Suppressor macrophage treated with lipopolysaccharide for 1 hour (primary cell): ENCODE measurements at places on chromosomes 3 and 15.

DNA sequence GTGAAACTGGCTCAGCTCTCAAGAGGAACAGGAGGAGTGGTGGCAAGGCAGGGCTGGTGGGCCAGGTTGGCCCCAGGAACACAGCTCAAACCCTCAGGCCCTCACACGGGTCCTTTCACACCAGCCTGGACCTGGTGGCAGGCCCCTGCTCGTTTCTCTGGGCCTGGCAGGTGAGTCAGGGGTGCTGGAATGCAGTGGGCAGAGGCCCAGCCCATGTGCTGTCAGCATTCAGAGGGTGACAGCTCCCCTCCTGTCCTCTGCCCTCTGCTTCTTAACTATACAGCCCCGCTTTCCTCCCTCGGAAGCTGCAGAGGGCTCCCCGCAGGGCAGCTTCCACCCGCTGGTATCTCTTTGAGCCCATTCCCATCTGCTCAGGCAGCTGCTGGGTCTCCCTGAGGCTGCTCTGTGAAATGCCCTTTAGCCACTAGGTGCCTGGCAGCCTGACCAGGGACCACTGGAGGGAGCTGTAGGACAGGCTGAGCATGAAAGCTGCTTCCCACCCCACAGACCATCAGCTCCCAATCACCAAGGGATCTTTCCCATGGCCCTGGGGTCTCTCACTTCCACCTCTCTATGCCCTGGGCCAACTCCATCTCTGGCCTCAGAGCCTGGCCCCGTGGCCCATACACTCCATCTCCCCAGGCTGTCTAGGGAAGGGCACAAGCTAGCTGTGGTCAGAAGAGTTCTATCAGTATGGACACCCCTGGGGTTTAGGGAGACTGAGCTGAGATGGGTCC is 24.8 kb downstream of the SHF start:
- DNase-seq = peak; percentile 86

DNA sequence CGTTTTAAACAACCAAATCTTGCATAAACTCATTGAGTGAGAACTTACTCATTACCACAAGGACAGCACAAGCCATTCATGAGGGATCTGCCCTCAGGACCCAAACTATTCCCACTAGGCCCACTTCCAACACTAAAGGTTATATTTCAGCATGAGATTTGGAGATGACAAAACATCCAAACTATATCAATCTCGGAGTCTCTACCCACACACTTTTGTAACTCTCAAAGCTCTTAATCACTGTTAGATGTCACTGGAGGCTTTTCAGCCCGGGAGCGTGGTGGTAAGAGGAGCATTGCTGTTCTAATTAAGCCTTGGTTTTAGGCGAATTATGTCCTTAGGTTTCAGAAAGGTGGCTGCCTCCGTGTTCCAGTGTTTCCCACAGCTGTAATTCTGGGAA is 86.3 kb downstream of the CNTN6 start:
- DNase-seq = no peak

DNA sequence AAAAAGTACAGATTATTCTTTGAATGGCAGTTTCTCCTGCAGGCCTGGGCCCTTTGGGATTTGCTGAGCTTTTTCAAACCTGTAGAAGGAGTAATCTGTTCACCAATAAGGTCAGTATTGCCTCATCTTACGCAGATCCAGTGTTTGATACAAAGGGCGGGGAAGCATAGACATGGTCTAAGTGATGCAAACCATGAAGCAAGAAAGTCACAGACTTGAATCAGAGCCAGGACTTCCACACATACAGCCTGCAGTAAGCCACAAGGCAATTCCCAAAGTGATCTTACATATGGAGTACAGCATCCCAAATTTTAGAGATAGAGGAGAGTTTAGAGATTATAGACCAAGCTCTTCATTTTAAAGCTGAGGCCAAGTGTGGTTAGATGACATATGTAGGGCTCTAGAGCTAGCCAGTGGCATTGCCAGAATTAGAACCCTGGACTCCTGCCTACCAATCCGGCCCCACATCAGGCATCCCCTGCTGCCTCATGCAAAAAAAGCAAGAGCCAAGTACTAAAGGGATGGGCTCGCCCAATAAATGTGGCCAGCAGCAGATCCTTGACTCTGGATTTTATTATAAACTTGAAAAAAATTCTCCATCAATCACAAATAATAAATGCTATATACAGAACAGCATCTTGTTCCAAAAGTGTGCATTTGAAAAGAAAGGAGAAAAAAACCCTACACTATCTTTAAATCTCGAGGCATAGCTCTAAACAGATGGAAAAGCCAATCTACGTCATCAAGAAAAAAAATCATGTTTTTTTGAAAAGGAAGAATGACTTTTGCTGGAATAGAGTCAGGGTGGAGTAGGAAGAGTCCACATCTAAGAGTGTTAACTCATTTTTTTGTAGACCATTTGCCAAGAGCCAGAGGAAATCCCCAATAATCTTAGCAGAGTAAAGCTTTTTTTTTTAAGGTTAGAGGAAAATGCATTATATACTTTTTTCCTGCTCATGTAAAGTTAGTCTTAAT is 24.0 kb downstream of the ABI3BP start:
- DNase-seq = no peak

DNA sequence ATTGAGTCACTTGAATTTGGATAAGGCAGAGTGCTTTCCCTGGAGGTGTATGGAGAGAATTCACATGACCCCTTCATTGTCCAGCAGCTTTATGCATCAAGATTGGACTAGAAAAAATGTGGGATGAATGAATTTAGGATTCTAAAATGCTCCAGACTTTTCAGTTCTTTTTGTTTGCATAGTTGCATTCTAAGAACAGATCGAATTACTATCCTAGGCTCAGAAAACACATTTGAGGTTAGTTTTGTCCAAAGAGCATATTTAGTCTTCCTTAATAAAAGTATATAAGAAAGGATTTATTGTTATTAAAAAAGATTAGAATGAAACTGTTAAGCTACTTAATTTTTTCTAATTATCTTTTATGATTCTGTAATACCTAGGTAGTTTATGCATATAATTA is 127.4 kb downstream of the UBE2E2 start:
- DNase-seq = no peak

DNA sequence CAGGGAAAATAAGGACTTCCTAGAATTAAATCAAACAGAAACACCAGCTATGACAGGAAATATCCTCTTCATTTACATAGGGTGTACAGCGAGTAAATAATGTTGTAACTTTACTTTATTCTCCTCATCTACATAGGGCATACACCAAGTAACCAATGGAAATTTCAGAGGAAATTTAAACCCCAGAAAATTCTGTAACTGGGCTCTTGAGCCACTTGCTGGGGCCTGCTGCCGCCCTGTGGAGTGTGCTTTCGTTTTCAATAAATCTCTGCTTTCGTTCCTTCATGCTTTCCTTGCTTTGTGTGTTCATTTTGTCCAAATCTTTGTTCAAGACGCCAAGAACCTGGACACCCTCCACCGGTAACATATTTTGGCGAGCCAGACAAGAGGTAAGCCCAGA is 990.4 kb upstream of the CADM2 start:
- no peak for DNase-seq

GRCh38 chr3:72836923-72837322 is 11.3 kb downstream of the SHQ1 start:
- DNase-seq = no peak

GRCh38 chr3:177467247-177467985 is 270.1 kb upstream of the TBL1XR1 start:
- no peak for DNase-seq

DNA sequence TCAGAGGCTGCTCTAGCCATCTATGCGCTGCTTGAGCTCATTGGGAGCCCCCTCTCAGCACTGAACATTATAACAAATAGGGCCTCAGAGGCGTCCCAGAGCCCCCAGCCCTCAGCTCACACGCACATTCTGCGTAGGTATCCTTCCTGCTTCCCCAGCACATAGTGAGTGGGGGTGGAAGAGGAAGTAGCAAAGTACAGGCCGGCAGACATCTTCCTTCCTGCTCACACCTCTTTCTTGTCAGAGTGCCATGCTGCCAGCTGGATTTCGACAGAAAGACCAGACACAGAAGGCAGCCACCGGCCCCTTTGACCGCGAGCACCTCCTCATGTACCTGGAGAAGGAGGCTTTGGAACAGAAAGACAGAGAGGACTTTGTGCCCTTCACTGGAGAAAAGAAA is 16.6 kb downstream of the TMOD2 start:
- DNase-seq = peak; percentile 26

- DNase-seq = no peak
These were observed 1.2 kb downstream of the MANF start for GRCh38 chr3:51386159-51386851.

DNA sequence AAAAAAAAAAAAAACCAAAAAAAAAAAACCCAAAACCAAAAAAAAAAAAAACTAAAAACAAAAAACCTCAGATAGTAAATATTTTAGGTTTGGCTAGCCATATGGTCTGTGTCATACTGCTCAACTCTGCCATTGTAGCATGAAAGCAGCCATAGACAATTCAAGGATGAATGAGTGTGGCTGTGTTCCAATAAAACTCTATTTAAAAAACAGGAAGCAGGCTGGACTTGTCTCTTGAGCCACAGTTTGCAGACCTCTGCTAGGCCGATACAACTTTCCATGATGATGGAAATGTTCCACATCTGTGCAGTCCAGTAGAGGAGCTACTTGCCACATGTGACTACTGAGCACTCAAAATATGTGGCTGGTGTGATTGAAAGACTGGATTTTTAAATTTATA is 11.1 kb downstream of the EFCAB12 start:
- DNase-seq = peak; percentile 36

DNA sequence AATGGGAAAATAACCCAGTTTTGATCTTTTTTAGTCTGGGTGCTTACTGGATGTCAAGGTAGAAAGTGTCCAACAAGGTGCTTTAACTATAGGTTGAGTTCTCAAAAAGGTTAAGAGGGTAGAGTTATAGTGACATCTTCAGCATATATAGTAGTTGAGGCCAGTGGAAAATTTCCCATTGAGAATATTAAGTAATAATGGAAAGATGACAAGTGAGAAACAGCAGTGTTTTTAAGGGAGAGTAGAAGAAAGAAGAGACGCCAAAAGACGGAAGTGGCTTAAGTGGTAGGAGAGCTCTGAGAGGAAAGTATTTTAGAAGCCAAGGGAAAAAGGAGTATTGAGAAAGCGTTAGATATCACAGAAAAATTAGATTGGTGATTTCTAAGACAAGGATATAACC is 10.6 kb downstream of the SPRED1 start:
- no peak for DNase-seq

DNA sequence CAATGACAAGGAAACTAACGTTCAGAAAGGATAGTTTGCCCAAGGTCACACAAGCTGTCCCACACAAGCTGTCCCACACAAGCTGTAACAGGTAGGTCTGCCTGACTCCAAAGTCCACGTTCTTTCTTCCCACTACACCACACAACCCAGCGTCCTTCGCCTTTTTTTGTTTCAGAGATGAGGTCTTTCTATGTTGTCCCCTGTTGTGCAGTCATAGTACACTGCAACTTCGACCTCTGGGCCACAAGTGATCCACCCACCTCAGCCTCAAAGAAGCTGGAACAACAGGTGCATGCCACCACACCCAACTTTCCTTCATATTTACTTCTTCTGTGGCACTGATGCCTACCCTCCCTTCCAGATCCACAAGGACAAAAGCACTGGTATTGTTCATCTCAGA is 21.4 kb downstream of the MB21D2 start:
- DNase-seq = no peak

GRCh38 chr3:161977063-161977462 is 480.5 kb downstream of the OTOL1 start:
- no peak for DNase-seq

DNA sequence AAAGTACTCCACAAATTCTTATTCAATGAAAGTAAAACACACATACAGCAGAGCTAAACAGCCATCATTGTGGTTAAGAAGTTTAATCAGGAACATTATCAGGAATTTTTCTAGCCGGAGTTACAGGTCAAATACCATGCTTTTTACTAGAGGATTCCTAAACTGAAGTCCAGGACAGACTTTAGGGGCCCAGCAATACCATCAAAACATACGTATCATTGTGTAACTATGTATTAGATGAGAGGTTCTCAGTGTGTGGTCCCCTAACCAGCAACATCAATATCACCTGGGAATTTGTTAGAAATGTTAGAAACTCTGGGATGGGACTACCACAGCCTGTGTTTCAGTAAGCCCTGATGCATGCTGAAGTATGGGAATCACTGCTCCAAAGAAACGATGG is 404.2 kb upstream of the IL12A start:
- no peak for DNase-seq

GRCh38 chr3:120033596-120033995 is 60.7 kb downstream of the GSK3B start:
- peak; percentile 50 for DNase-seq

DNA sequence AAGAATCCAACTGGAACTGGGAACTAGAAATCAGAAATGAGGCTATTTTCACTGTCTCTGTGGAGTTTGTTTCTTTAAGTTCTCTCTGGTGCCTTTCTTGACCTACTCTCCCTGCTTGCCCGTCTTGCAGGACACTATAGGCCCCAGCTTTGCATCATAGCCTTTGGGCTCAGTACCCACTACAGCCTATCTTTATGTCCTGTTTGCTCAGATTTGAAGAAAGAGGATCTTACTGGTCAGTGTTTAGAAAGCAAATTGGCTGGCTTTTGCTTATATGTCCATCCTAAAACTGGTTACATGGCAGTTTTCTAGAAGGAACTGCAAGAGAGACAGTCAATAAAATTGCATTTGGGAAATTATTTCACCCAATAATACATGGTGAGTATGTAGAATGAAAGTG is 231.8 kb upstream of the TBL1XR1 start:
- DNase-seq = no peak

DNA sequence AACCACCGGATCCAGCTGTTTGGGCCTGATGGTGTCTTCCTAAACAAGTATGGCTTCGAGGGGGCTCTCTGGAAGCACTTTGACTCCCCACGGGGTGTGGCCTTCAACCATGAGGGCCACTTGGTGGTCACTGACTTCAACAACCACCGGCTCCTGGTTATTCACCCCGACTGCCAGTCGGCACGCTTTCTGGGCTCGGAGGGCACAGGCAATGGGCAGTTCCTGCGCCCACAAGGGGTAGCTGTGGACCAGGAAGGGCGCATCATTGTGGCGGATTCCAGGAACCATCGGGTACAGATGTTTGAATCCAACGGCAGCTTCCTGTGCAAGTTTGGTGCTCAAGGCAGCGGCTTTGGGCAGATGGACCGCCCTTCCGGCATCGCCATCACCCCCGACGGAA is 60.1 kb upstream of the CCR4 start:
- DNase-seq = no peak

DNA sequence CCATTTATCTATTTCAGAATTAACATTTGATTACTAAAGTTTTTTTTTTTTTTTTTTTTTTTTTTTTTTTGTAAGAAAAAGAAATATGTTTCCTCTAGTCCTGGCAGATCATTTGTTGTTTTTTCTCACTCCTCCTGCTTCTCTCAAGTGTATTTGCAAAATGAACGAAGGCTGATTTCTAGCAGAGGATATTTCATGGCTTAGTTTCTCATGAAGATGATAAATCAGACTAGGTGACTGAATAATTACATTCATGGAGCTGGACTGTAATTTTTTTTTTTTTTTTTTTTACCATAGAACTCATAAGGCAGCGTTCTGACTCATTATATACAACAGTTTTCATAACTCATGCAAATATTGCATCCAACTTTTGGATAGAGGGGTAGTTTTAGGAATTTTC is 332.5 kb upstream of the SEMA6D start:
- DNase-seq = no peak

GRCh38 chr3:52277071-52277964 is 1.1 kb downstream of the WDR82 start:
- DNase-seq = peak; percentile 77
